ENCODE measurements at places on chromosomes 4 and X.

GRCh38 chr4:145920205-145920604, 18.4 kb downstream of the ZNF827 start:
- no peak overlapping the region for H3K4me3 ChIP-seq
- no peaks in the 10 kb centered on the region for H3K36me3 ChIP-seq
- no peaks in the 10 kb centered on the region for H3K27me3 ChIP-seq
- no peaks in the 10 kb centered on the region for H3K4me1 ChIP-seq
- no peak for DNase-seq
- H3K27ac ChIP-seq, result no peak overlapping the region

DNA sequence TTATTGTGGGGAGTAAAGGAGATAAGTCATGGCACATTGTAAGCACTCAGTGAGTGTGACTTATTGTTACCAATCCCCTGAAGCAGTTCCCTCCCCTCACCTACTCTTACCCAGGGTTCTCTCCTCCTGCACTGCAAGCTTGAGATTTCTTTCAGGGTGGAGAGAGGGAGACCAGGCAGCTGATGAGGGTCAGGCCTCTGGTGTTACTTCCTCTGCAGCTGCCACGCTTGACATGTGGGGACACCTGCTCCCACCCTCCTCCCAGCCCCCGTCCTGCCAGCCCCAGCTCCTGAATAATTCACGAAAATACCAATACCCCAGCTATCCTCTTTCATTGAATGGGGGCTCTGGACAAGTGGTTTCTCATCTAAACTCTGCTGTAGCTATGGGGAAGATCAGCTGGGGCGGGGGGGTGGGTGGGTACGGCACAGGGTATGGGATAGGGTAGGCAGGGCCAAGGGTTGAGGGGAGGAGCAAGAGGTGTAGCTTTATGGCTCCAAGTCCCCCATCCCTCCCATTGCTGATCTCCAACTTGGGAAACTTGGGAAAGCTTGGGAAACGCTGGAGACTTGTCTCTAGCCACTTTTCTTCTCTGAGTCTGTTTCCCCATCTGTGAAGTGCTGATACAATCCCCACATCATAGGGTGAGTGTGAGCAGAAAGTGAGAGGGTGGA, 148.5 kb upstream of the PJA1 start:
- H3K27me3 ChIP-seq, result no peaks in the 10 kb centered on the region
- no peak for DNase-seq
- no peak overlapping the region for H3K4me3 ChIP-seq
- no peak overlapping the region for H3K27ac ChIP-seq

- no peaks in the 10 kb centered on the region for H3K4me1 ChIP-seq
- H3K27me3 ChIP-seq, result no peaks in the 10 kb centered on the region
- DNase-seq, result no peak
Observed at GRCh38 chr4:125334926-125335325, 20.2 kb downstream of the FAT4 start.

- H3K36me3 ChIP-seq, result no peaks in the 10 kb centered on the region
- H3K4me3 ChIP-seq, result no peak overlapping the region
- no peaks in the 10 kb centered on the region for H3K27me3 ChIP-seq
Observed at GRCh38 chr4:182255441-182256190, 12.4 kb downstream of the TENM3 start.

Data from effector memory CD4-positive, alpha-beta T cell (primary cell).